CD8-positive, alpha-beta memory T cell (primary cell): ENCODE measurements at places on chromosomes 12 and 14. TPM values are rescaled to one million over a fixed set of nuclear protein-coding genes. Genes with fewer than 3 reads are reported as not detected.

FLVCR2 gene
- 0.60 TPM for polyA plus RNA-seq

CMAS gene
- 39.8 TPM for polyA plus RNA-seq

DNA sequence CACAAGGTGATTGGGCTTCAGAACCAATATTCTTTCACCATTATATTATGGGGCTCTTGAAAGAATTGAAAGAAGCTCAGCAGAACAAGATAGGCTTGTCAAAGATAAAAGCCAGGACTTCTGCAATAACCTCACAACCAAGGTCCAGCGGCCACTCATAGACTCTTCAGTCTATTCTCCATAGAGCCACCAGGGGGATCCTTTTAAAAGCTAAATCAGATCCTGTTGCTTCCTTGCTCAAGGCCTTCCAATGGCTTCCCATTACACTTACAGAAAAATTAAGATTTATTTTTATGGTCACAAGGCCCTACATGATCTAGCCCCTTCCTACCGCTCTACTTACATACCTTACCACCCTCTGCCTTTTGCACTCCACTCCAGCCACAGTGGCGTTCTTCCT lies 169.6 kb downstream of the C12orf42 start:
- H3K4me1 ChIP-seq = no peaks in the 10 kb centered on the region
- H3K27ac ChIP-seq = no peak overlapping the region
- no peaks in the 10 kb centered on the region for H3K36me3 ChIP-seq
- H3K4me3 ChIP-seq = no peak overlapping the region

DNA sequence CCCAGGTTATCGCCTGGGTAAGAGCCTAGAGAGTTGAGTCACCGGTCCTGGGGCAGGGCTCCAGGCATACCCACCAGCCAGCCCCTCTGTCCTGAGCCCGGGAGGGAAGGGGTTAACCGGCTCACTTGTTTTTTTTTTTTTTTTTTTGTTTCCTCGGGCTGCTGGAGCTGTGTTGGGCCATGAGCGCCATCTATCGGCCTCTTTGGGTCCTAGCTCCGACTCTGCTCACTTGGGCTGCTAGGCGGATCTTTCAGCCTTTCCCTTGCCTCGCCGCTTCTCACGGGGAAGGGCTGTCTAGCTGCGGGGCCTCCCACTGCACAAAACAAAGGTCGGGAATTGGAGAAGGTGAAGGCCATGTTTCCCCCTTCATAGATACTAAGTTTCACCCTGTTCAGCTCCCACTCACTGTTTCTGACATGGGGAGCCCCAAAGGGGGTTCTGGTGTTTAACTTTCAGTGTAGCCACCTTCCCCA lies 2.8 kb upstream of the SMUG1 start:
- H3K36me3 ChIP-seq = no peaks in the 10 kb centered on the region
- DNase-seq = peak; percentile 74
- peaks cover 20% of the 10 kb centered on the region for H3K27me3 ChIP-seq
- peaks cover 17% of the 10 kb centered on the region for H3K4me1 ChIP-seq
- no peak overlapping the region for H3K4me3 ChIP-seq

GRCh38 chr12:57191410-57191809 lies 25.2 kb upstream of the NXPH4 start:
- no peaks in the 10 kb centered on the region for H3K4me1 ChIP-seq
- H3K27ac ChIP-seq = no peak overlapping the region
- no peaks in the 10 kb centered on the region for H3K27me3 ChIP-seq
- no peak for DNase-seq
- no peaks in the 10 kb centered on the region for H3K36me3 ChIP-seq

GRCh38 chr12:105956662-105957457 lies 181.9 kb downstream of the NUAK1 start:
- no peaks in the 10 kb centered on the region for H3K4me1 ChIP-seq
- DNase-seq = no peak
- no peaks in the 10 kb centered on the region for H3K36me3 ChIP-seq

GRCh38 chr12:47155457-47156166 lies 75.9 kb upstream of the AMIGO2 start:
- no peaks in the 10 kb centered on the region for H3K27me3 ChIP-seq
- no peaks in the 10 kb centered on the region for H3K36me3 ChIP-seq
- H3K4me1 ChIP-seq = peaks cover 18% of the 10 kb centered on the region
- no peak overlapping the region for H3K4me3 ChIP-seq
- H3K27ac ChIP-seq = peak overlapping the region; percentile 10

GRCh38 chr12:65074932-65075331 lies 46.2 kb downstream of the WIF1 start:
- DNase-seq = no peak
- H3K4me3 ChIP-seq = no peak overlapping the region
- no peaks in the 10 kb centered on the region for H3K4me1 ChIP-seq
- H3K27me3 ChIP-seq = no peaks in the 10 kb centered on the region
- no peaks in the 10 kb centered on the region for H3K36me3 ChIP-seq

- no peak overlapping the region for H3K4me3 ChIP-seq
- H3K36me3 ChIP-seq = no peaks in the 10 kb centered on the region
These were observed 68.6 kb downstream of the ACTN1 start for GRCh38 chr14:68910540-68910939.

- no peak overlapping the region for H3K27ac ChIP-seq
- no peak overlapping the region for H3K4me3 ChIP-seq
- H3K36me3 ChIP-seq = no peaks in the 10 kb centered on the region
- H3K27me3 ChIP-seq = no peaks in the 10 kb centered on the region
- H3K4me1 ChIP-seq = no peaks in the 10 kb centered on the region
- DNase-seq = no peak
These were observed 60.9 kb upstream of the RFLNA start for GRCh38 chr12:124233846-124234640.

- no peak for DNase-seq
- H3K4me3 ChIP-seq = no peak overlapping the region
- no peaks in the 10 kb centered on the region for H3K36me3 ChIP-seq
- no peaks in the 10 kb centered on the region for H3K27me3 ChIP-seq
- no peak overlapping the region for H3K27ac ChIP-seq
These were observed 366.4 kb downstream of the ETNK1 start for GRCh38 chr12:22991250-22991844.

- DNase-seq = no peak
- no peaks in the 10 kb centered on the region for H3K27me3 ChIP-seq
- no peaks in the 10 kb centered on the region for H3K4me1 ChIP-seq
- no peaks in the 10 kb centered on the region for H3K36me3 ChIP-seq
- H3K4me3 ChIP-seq = no peak overlapping the region
These were observed 13.1 kb upstream of the DAAM1 start for GRCh38 chr14:59175404-59175803.

DNA sequence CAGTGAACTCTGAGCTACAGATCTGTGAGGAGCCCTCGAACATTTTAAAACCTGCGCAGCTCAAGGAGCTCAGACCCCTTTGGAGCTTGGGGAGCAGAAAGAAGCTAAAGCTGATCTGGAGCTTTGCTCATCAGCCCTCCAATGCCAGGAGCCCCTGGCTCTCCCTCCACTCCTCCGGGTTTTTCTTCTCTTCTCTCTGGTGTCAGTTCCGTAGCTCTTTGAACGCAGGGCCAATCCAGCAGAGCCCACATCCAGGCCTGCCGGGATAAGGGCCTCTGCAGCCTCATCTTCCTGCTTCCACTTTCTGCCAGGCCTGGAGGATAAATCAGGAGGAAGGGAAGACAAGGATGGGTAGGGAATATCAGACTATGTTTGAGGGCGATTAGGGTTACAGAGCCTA lies 6.0 kb downstream of the HOXC4 start:
- H3K27me3 ChIP-seq = peaks cover 38% of the 10 kb centered on the region
- H3K4me1 ChIP-seq = peaks cover under 1% of the 10 kb centered on the region
- H3K4me3 ChIP-seq = no peak overlapping the region
- no peak for DNase-seq
